Stimulated activated CD8-positive, alpha-beta memory T cell treated with anti-CD3 and anti-CD28 coated beads, Interleukin-2, amount 100 ng/mL, for 1 hour (primary cell): ENCODE measurements at places on chromosomes 1 and 21.

DNA sequence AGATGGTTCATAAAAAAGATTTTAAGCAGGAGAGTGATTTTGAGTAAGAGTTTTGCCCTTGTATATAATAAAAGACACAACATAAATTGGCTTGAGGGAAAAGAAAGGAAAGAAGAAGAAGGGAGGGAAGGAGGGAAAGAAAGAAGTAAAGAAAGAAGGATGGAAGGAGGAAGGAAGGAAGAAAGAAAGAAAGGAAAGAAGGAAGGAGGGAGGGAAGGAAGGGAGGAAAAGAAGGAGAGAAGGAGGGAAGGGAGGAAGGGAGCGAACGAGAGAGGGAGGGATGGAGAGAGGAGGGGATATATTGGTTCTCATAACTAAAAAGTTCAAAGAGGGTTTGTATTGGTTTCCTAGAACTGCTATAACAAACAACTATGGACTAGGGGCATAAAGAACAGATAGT, 62.2 kb upstream of the PAX7 start:
- no peak for DNase-seq

GRCh38 chr1:15207829-15208429, 39.1 kb upstream of the FHAD1 start:
- DNase-seq: no peak

GRCh38 chr1:1069056-1069710, 4.9 kb downstream of the RNF223 start:
- DNase-seq: peak; percentile 81

GRCh38 chr1:41169799-41170180, 72.3 kb downstream of the SCMH1 start:
- DNase-seq: no peak

GRCh38 chr1:39926343-39926793, 24.7 kb upstream of the MYCL start:
- no peak for DNase-seq

DNA sequence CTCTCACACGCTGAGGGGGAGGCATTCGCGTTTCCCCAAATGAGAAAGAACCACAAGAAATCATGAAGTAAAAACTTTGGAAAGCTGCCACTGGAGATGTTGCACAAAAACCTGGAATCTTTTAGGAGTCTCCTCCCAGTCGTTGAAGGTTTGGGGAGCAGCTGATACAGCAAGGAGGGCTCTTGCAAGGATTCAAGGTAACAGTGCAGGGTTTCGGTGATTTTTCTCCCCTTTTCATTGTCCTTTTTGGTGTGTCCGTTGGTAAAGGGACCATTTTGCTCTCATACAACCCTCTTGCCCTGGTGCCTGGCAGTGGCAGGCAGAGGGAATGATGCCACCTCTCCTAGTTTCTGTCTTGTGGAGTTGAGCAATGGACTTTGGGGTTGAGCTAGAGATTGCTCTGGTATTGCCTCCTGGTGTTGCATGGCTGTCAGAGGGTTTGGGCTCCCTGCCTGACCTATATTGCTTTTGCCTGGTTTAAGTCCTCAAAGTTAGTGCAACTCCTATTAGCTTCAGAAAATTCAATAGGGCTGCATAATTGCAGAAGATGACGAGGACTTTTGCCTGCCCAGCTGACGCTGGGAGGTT, 872 bp downstream of the BRINP2 start:
- DNase-seq: no peak

DNA sequence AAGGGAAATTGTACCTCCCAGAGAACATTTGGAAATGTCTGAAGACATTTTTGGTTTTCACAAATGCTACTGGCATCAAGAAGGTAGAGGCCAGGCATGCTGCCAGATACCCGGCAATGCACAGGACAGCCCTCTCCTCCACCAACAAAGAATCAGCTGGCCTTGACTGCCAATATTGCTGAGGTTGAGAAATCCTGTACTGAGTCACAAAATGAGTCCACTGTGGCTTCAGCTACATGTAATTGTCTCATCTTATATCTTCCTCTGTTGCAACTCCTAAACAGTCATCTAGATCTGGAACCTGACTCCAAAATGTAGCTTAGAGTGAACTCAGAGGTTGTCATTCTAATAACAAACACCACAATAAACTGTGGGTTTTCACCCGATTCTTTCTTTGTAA, 327.5 kb upstream of the POGK start:
- DNase-seq: no peak

- no peak for DNase-seq
Observed at GRCh38 chr1:90361026-90361425, 356.1 kb downstream of the BARHL2 start.

- DNase-seq: no peak
Observed at GRCh38 chr1:229410692-229411433, 23.0 kb downstream of the ACTA1 start.

DNA sequence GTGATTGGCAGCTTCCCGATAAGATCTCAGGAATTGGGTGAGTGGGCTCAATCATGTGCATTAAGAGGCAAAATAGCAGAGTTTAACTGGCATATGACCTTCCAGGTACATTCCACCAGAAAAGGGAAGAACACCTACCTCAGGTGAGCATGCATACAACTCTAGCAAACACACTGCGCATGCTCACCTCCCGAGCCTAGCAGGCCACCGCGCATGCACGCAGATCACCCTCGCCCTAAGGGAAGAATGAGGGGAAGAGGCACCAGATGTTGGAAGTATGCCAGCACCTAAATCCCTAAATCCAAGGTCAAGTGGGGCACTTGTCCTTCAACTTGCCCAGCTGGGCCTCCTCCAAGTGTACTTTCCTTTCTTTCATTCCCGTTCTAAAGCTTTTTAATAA, 23.6 kb upstream of the CBR3 start:
- no peak for DNase-seq

DNA sequence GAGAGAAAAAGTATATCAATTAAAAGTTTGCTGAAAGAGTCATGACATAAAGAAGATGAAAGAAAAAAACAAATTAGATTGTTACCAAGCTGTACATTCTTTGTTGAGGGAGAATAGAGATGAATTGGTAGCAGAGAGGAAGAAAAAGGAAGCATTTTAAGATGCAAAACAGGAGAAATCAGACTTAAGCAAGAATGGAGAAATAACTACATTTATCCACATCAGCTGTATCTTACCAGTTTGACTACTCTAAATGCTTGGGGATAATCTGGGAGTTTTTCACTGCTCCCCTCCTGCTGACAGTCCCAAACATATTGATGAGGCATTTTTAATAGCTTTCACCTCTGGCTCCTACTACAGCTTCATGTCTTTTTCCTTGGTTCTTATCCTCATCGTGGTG, 16.8 kb upstream of the PTPRC start:
- no peak for DNase-seq

DNA sequence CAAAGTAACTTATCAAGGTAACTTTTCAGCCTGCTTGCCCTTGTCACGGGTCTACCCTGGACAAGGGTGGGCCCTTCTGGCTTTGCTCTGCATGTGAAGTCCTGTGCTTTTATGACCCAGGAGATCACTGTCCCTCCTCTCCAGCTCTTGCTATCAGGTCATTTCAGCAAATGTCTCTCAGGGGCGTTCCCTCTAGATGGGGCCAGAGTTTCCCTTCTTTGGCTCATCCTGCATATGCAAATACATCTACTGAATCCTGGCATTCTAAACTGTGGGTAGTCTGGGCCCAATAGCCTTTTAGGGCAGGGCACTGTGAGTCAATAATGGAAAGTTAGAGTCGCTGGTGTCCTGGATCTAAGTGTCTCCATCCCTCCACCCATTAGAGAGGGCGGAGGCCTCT, 366.9 kb upstream of the USP24 start:
- no peak for DNase-seq

GRCh38 chr21:45286671-45287437, 841 bp downstream of the POFUT2 start:
- no peak for DNase-seq

DNA sequence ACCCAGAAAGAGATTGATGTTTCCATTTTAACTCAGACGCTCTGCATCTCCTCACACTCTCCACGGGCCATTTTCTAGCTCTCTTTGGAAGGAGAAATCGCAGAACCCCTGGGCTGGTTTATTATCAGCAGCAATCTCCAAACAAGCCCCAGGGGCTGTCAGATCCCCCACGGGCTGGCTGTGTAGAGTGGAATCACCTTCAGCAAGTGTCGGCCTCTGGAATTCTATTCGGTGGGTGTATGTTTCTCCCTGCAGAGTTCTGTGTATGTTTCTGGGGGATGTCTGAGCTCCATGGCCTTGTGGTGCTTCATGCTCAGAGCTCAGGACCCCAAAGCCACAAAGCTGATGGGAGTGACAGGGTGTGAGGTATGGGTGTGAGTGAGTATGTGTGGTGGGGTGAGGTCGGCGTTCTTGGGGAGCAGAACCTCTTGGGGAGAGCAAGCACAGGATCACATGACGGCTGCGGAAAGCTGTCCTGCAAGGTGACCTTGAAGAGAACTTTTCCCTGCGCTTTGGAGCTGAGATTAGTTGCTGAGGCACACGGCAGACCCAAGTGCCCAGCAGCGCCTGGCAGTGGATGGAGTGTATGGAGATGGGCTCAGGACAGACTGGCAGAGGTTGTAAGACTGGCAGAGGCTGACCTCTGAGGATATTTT, 489 bp downstream of the ACOT11 start:
- no peak for DNase-seq

- no peak for DNase-seq
Observed at GRCh38 chr1:54094001-54094729, 40.8 kb downstream of the TCEANC2 start.

DNA sequence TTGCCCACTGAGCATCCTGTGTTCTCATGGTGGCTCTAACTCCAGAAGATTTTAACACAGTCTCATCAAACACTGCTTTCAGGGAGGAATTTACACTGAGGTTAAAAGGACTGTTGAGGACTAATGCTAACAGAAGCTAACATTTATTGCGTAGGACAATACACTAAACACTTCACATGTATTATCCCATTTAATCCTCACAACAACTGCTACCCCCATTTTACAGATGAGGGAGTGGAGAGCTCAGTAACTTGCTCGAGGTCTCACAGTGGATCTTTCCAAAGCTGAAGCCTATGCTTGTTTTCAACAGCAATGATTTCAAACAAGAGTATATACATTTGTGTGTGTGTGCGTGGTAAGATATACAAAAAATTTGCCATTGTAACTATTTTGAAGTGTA, 13.9 kb downstream of the ATF3 start:
- no peak for DNase-seq

GRCh38 chr21:37339552-37339939, 27.0 kb upstream of the DYRK1A start:
- DNase-seq: no peak
